ENCODE measurements at places on chromosomes 6 and 20.

DNA sequence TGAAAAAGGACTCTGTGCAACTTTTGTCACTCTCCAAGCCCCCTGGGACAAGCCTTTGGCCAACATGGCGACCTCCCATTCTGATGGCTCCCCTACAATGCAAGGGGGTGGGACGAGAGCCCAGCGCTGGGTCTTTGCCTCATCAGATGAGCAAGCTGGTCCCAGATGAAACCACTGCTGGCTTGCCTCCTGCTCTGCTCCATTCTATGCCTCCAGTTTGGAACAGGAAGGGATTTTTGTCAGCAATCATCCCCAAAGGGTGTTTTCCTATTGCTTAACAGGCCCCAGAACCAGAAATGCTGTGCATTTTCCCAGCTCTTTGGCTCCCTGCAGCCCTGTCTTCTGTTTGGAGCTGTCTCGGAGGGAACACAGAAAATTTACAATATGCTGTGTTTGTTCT lies 412.7 kb downstream of the MAFB start:
- no peak for DNase-seq

DNA sequence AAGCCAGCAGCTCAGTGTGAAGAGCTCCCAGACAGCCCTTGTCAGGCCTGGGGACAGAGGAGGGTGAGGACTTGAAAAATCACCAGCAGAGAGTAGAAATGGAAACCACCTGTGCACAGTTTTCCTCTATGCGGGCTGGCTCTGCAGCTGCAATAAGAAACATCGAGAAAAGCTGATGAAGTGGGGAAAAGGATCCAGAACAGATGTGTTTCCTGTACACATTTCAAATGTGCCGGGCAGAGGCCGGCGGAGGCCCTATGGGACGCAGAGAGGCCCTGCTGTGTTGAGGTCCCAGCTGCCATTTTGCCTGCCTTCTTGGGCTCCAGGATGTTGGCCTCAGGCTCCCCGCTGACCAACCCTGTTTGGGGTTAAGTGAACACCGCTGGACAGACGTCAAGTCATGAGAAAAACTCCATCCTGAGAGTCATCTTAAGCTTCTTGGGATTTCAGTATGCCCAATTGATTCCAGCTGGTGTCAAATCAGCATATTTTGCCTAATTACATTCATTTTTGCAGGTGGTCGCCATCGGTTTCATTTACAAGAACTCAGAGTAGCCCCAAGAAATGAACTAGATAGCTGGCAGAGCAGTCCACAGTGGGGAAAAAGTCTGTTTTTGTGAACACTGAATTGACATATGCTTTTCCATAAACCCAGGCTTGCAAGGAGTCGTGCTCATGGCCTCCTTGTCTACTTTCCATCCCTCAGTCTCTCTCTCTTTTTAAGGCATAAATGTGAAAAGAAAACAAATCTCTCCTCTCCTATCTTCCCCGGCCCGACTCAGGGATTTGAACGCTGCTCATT lies 150.4 kb upstream of the PHACTR3 start:
- DNase-seq, result no peak

DNA sequence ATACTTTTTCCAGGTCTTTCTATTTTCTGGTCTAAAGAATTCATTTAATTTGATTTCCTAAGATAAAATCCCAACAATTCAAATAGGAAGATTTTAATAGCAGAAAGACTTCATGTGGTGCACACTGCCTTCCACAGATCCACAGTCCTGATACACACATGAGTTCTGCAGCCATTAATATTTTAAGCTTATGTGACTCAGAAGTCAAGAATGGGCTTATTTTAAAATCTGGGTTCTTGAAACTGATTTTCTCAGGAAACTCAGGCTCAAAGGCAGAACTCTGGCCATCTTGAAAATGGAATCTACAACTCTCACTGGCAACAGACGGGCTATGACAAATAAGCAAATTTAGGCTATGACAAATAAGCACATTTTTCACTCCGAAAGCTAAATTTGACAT lies 88.2 kb downstream of the COL12A1 start:
- no peak for DNase-seq

DNA sequence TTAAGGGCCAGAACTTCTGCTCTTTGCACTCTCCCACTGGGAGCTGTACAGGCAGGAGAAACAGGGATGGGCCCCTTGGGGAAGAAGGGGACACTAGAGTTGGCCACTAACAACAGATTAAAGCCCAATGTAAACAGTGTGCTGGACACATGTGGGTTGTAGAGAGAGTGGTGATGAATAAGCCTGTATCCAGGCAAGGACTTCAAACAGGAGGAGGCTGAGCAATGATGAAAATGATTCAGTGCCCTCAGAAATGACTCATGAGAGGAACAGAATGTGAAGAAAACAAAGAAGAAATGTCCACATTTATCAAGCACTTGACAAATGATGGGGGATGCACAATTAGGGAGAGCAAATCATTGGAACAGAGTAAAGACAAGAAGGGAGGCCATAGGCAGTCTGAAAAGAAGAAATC lies 242.3 kb downstream of the TBX18 start:
- DNase-seq, result no peak

- no peak for DNase-seq
Observed at GRCh38 chr6:142353690-142354089, 51.9 kb downstream of the ADGRG6 start.

- DNase-seq, result no peak
Observed at GRCh38 chr6:53928641-53929040, 133.8 kb downstream of the LRRC1 start.

DNA sequence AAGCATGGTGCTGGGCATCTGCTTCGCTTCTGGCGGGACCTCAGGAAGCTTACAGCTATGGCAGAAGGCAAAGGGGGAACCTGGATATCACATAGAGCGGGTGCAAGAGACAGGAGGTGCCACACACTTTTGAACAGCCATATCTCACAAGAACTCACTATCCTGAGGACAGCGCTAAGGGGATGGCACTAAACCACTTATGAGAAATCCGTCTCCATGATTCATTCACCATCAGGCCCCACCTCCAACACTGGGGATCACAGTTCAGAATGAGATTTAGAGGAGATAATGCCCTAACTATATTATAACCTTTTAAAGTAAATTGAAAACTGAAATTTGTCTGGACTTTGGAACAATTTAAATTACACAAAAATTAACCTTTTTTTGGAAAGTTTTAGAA lies 37.8 kb upstream of the SUMO4 start:
- DNase-seq, result no peak

DNA sequence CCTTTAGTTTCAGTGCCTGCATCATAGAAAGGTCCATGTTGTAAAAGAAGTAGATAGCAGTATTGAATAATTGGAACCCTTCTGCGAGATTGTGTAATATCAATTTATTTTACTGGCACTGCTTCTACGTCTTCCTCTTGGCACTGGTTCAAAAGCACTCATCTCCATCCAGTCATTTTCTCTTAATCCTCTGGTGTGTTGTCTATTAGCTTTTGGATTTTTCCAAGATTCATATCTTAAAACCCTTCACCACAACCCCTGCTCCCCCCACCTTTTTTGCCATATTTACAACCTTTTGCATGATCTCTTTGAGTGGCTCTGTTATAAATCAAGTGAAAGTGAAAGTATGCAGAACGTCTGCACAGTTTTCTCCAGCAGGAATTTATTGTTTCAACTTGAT lies 76.6 kb upstream of the HSF2 start:
- DNase-seq, result peak; percentile 24

- DNase-seq, result no peak
Observed at GRCh38 chr6:166987930-166988329, 11.3 kb upstream of the CEP43 start.

- peak; percentile 26 for DNase-seq
Observed at GRCh38 chr6:116572162-116572561, 858 bp downstream of the RWDD1 start.

DNA sequence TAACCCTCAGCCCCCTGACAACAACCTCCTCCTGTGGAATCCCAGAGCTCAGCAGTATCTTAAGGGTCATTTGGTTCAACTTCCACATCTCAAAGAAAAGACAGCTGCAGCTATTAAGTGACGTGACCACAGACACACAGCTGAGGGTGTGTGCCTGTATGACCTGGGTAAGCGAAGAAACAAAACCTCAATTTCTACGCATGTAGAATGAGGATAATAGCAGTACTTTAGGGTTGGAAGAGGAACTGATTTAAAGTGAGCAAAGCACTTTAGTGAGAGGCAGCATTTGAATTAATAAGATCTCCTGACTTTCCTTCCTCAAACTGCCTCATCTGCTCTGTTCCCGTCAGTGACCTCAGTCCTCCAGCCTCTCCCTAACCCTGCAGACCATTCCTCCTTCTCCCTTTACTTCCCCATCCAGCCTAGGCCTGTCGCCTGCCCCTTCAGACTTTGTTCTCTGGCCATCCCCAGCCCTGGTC lies 6.8 kb upstream of the ARMC2 start:
- DNase-seq, result peak; percentile 58

DNA sequence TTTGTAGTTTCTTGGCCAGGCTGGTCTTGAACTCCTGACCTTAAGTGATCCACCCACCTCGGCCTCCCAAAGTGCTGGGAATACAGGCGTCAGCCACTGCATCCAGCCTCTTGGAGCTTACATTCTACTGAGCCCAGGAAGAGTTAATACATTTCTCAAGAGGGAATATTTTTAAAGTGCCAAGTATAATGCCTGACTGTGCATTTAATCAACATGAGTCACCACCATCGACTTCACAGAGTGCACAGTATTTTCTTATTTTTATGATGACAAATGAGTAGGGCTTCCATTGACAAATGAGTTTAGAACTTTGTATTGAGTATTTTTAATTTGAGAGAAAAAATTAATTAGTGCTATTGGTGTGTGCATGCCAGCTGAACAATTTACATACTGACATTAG lies 72.2 kb downstream of the SASH1 start:
- DNase-seq, result no peak

DNA sequence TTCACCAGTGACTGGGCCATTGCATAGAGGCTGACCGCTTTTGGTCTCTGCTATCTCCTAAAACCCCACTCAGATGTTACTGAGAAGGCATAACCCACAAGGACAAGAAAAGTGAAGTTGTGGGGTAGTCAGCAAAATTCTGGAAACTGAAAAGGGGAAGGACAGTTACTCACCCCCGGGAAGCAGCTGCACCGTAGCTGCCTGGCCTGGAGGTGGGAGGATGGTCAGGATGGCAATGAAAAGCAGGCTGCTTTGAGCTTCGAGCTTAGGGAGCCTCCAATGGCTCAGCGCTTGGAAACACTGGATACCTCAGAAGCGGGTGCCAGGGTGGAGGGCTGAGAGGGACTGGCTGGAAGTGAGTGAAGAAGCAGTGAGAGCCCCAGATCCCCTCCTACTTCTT lies 56.0 kb downstream of the KCNK5 start:
- DNase-seq, result no peak

- no peak for DNase-seq
Observed at GRCh38 chr20:8579035-8579434, 447.0 kb downstream of the PLCB1 start.

DNA sequence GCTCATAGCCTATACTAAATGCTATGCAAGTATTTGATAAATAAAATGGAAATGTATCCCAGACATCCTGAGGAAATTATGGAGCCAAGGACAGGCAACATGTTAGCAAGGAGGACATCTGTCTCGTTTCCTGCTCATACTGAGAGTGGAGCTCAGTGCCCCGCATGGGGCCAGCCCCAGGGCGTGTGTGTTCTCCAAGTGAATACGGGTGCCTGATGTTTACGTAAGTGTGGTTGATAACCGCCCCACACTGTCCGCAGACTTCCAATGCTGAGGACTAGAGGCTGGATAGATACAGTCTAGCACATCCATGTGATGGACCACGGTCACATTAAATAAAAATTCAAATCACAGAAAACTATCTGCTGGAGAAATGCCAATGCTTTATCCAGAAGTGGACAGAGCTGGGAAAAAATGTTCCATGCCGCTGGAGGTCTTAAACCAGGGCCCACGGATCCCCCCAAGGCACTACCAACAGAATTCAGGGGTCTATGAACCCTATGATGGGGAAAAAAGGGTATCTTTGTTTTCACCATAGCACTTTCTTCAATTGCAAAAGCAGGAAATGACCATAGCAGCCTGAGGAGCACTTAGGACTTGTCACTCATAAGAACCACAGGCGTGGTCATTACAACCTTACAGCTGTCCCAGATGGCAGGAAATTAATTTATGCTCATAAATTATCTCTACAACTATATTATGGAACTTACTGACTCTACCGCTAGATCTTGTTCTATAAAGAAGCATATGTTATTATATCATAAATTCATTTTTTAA lies 24.9 kb downstream of the TGM2 start:
- DNase-seq, result peak; percentile 33

DNA sequence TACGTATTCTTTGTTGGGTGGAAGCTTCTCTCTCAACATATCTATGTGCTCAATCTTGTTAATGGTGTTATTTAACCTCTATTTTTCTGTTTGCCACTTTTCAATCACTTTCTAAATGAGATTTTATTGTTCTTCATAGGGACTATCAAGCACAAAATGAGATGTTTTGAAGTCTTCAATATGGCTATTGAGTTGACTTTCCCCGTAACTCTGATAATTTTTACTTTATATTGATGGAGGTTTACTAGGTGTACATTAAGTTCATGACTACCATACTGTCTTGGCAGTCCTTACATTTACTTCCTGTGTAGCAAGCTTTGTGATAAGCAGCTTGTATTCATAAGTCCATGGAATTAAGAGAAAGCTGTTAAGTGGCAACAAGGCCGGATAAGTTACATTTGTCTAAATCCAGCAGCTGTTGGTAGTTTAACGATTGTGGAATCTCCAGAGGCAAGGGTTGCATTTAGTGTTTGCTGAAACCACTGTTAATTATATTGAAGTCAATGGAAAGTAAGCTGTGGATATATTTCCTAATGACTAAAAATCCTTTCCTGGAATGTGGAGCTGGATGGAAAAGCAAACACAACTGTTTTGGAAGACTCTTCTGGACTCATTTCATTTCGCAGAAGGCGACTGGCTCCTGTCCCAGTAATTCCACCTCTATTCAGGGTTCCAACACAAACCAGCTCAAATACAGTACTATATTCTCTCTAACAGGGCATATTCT lies 57.3 kb upstream of the SMIM29 start:
- no peak for DNase-seq

DNA sequence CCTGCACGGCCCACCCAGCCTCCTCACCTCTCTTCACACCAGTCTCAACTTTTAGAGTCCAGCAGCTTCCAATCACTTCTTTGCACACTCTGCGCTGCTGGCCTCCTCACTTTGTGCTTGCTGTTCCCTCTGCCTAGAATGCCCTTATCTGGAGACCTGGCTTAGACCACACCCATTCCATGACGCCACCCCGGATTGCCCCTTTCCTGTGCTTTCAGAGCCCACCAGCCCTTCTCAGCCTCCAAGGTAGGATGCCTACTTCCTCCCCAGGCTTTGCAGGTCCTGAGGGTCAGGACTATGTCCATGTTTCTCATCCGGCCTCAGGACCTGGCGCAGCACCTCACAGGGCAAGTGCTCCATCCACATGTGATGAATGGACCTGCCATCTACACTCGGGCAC lies 27.0 kb upstream of the AVP start:
- no peak for DNase-seq

- DNase-seq, result no peak
Observed at GRCh38 chr20:11057624-11058023, 383.8 kb upstream of the JAG1 start.

GRCh38 chr6:53446151-53446550 lies 97.4 kb upstream of the ELOVL5 start:
- DNase-seq, result no peak

GRCh38 chr6:15366003-15366535 lies 120.2 kb downstream of the JARID2 start:
- no peak for DNase-seq

- peak; percentile 31 for DNase-seq
Observed at GRCh38 chr20:50689864-50690649, 1.3 kb downstream of the RIPOR3 start.

GRCh38 chr6:13884397-13884796 lies 40.4 kb upstream of the RNF182 start:
- no peak for DNase-seq

All from common myeloid progenitor, CD34-positive (primary cell).